ENCODE measurements at places on chromosomes 1 and 21.

- DNase-seq: peak; percentile 67
Observed at GRCh38 chr1:239719642-239720258, 333.4 kb downstream of the CHRM3 start.

DNA sequence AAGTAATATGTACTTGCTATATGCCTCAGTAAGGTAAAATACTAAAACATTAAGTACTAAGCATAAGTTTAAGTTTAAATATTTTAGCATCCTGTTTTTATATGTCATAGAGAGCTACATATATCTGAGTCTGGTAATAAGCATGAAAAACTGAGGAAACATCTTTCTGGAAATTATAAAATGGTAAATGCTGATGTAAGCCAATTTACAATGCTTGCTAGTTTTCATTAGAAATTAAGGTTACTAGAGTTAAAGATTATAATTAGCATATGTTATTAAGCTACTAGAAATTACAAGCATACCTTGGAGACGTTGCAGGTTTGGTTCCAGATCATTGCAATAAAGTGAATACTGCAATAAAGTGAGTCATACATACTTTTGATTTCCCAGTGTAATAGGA, 477.0 kb upstream of the LRRC7 start:
- no peak for DNase-seq

GRCh38 chr1:163444665-163445064, 122.9 kb downstream of the NUF2 start:
- DNase-seq: no peak

GRCh38 chr1:195251900-195252299, 1356.3 kb downstream of the KCNT2 start:
- DNase-seq: no peak

DNA sequence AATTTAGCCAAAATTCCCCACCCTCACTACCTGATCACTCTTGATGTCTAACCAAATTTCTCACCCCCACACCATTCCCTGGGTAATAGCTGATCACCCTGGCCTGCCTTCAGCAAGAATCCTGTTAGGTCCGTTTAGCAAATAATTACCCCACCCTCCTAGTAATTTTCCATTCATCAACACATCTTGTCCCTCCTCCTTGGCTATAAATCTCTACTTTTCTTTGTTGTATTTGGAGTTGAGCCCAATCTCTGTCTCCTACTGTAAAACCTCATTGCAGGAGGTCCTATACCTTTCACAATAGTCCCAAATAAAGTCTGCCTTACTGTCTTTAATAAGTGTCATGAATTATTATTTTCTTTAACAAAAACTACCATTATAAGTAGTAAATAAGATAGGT, 6.9 kb upstream of the PRKAA2 start:
- DNase-seq: no peak

DNA sequence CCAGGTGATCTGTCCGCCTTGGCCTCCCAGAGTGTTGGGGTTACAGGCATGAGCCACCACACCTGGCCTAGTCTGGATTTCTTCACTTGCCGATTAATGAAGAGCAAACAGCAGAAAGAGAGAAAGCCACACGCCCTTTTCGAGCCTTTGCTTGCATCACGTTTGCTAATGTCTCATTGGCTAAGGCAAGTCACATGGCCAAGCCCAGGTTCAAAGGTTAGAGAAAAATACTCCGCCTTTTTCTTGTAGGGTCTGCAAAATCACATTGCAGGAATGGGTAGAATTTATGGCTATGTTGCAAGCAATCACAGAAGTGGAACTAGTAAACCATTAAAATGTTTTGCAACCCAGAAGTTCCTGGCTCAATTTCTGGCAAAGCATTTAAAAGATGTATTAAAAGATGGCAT, 26.8 kb upstream of the BACH1 start:
- no peak for DNase-seq

DNA sequence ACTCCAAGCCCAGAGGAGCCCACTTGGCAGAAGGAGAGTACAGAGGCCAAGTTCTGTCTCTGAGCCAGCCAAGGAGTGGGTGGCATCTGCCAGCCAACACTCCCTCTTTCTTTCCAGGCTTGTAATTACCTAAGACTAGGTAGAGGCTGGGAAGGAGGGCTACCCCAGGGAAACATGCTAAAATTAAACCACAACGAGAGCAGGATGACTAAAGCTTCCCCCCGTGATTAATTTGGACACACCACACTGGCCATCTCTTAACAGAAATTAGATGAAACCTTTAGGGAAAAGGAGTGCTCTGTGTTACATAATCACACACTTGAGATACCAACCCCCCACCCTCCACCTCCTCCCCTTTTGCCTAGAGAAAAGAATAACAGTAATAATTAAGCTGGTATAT, 102.1 kb upstream of the ZC3H12A start:
- no peak for DNase-seq

DNA sequence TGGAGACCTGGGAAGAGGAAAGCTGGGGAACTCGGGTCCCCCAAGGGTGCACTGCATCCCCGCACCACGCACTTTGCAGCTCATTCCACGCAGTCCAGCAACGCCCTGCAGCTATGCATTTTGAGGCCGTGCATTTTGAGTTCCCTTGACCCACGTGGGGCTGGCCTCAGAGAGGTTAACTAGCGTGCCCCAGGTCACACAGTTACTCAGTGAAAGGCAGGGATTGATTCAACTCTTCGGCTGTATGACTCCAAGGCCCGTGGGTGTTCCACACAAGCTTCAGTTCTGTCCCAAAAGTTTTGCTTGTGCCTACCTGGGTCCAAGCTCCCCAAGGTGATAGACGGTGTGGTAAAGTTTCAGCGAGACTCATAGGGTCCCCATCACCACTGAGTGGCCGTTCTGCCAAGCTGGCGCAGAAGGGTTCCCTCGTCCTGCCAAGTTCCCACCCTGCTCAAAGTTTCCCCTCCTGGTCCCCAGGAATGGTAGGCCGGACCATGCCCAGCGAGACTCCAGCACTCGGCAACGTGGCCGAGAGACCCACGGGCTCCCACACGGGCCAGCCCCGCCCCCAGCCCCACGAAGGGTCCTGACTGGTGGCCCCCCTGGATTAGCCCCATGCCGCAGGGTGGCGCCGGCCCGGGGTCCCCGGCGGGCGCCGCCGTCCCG, 611 bp downstream of the HSPG2 start:
- DNase-seq: no peak

- DNase-seq: no peak
Observed at GRCh38 chr1:187928696-187929095, 1099.9 kb downstream of the PLA2G4A start.

GRCh38 chr1:43041591-43041990, 82.9 kb upstream of the SLC2A1 start:
- no peak for DNase-seq

Measured in stimulated activated effector memory CD8-positive, alpha-beta T cell treated with anti-CD3 and anti-CD28 coated beads, Interleukin-12 subunit alpha, Interleukin-12 subunit beta, amount 100 ng/mL, for 72 hours (primary cell).